ENCODE measurements at places on chromosomes 13 and 19.

DNA sequence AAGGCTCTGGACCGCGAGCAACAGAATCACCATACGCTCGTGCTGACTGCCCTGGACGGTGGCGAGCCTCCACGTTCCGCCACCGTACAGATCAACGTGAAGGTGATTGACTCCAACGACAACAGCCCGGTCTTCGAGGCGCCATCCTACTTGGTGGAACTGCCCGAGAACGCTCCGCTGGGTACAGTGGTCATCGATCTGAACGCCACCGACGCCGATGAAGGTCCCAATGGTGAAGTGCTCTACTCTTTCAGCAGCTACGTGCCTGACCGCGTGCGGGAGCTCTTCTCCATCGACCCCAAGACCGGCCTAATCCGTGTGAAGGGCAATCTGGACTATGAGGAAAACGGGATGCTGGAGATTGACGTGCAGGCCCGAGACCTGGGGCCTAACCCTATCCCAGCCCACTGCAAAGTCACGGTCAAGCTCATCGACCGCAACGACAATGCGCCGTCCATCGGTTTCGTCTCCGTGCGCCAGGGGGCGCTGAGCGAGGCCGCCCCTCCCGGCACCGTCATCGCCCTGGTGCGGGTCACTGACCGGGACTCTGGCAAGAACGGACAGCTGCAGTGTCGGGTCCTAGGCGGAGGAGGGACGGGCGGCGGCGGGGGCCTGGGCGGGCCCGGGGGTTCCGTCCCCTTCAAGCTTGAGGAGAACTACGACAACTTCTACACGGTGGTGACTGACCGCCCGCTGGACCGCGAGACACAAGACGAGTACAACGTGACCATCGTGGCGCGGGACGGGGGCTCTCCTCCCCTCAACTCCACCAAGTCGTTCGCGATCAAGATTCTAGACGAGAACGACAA is 1.8 kb downstream of the PCDH17 start:
- DNase-seq: no peak

GRCh38 chr13:23889615-23890607 is 711 bp upstream of the MIPEP start:
- DNase-seq: no peak

- no peak for DNase-seq
Observed at GRCh38 chr13:98307463-98308085, 130.5 kb upstream of the RNF113B start.

- DNase-seq: no peak
Observed at GRCh38 chr13:59754411-59754810, 409.3 kb downstream of the DIAPH3 start.

Measured in naive thymus-derived CD4-positive, alpha-beta T cell (primary cell).